Stimulated activated CD8-positive, alpha-beta memory T cell treated with anti-CD3 and anti-CD28 coated beads, Interleukin-15, amount 100 ng/mL, for 48 hours (primary cell): ENCODE measurements at places on chromosomes 11 and 22.

GRCh38 chr11:45500451-45500850, 165.0 kb downstream of the CHST1 start:
- no peak for DNase-seq

GRCh38 chr11:102447193-102447592, 5.4 kb downstream of the TMEM123 start:
- DNase-seq = no peak

GRCh38 chr11:117823946-117824420, 561 bp downstream of the FXYD2 start:
- no peak for DNase-seq

- no peak for DNase-seq
These were observed 63.0 kb downstream of the RPL27A start for GRCh38 chr11:8745431-8746253.

- no peak for DNase-seq
These were observed 110.2 kb downstream of the RASSF10 start for GRCh38 chr11:13119361-13119760.

DNA sequence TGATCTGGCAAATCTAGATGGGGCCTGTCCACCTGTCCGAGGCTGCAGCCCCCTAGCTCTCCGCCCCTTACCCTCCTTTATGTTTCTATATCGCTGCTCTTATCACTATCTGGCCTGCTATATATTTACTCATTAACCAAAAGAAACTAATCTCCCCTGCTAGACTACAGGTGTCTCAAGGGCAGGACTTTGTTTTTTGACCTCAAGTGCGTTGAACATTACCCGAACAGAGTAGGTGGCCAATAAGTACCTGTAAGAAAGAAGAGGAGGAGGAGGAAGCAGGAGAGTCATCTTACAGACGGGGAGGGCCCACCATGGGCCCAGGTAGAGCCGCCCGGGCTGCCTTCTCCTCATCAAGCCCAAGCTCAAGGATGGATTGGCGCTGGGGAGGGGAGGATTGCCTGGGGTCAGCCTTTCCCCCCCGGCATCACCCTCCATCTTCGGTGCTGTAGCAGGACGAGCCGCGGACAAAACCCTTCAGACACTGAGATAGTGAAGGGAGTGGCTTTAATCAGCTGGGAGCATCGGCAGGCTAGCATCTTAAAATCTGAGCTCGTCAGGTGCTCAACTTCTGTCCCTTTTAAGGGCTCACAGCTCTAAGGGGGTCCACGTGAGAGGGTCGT, 1.2 kb upstream of the P2RY6 start:
- no peak for DNase-seq

GRCh38 chr11:113603277-113604059, 102.6 kb downstream of the TMPRSS5 start:
- DNase-seq = no peak

GRCh38 chr11:66126064-66126463, 56.0 kb downstream of the PACS1 start:
- no peak for DNase-seq

DNA sequence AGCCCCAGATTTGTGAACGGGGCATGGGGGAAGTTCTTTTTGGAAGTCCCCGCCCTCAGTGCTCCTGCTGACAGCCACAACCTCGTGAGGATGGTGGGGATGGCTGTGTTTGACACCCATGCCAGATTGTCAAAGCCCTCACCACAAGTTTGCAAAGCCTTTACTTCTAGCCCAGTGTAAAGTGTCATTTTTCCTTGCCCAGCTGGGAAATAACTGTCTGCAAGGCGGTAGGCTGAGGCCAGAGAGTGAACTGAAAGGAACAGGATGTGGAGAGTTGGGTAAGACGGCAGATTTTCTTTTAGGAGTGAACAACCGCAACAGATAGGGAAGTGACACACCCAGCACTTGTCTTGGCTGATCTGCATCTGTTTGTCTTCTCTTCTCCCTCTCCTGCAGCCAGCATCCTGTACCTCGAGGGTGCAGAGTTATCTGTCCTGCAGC, 13.6 kb downstream of the IL17RA start:
- no peak for DNase-seq

DNA sequence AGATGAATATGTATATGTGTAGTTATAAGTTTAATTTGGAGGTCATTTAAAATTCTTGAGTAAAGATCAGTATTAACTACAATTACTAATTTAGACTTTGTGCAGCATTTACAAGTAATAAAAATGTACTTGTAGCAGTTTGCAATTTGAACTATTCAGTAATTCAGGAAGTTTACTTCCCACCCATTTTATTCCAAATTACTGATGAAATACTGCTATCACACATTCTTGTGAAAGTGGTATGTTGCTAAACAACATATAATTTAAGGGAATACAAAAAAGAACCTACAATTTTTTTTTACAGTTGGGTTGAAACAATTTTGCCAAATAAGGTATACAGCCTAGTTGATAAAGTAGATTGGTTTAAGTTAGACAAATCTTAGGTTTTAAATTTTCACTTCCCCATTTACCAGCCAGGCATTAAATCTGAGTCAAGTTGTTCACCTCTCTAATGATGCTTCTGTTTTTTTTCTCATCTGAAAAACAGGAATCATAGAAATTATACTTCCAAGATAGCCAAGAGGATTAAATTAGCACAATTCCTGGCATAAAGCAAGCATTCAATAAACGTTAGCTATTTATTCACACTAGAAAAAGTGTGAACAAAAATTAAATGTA, 45.3 kb downstream of the ZBTB44 start:
- DNase-seq = no peak

DNA sequence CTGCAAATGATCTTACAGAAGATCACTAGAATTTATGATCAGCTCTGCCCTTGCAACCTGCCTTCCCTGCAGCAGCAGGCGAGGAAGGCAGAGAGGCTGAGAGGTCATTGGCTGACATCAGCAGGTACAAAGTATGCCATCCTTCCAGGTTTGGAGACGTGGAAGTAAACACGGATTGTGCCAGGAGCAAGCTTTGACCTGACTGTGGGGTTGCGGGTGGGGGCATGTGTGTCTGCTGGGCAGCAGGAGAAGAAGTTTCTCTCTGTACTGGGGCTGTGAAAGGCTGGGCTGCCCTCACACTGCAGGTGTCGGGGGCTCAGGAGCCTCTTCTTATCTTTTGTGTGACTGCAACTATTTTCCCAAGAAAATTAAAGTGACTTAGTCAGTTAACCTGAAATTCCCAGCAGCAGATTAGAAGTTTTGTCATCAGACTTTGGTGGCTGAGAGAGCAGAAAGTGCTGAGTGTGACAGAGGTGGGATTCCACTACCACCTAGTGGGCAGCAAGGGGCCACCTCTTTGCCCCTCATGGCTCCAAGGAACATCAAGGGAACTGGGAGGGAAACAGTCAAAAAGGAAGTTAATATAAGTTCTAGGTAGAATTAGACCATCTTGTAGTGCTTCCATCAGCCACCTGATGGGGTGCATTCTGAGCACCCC, 565.9 kb downstream of the ETS1 start:
- no peak for DNase-seq

DNA sequence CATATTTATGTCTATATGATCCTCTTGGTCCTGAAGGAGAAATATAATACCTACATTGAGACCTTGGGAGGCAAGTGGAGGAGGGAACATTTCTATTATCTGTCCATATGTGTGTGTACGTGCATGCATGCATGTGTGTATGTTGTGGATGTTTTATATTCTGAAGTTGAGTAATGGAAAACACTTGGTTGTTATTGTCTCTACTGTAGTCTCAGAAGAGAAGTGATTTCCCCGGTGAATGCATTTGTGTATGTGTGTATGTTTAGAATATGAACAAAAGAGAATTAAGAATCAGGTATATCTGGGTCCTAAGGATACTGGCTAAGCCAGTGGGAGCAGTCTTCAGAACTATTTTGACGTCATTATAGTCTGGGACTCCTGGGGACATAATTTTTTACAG, at the start of gene OR52N1:
OR52N1 (minus strand) TSS at position 101 of the 400 bp plus-strand sequence. CDS start 2,449 bp downstream, outside the sequence.
- no peak for DNase-seq

DNA sequence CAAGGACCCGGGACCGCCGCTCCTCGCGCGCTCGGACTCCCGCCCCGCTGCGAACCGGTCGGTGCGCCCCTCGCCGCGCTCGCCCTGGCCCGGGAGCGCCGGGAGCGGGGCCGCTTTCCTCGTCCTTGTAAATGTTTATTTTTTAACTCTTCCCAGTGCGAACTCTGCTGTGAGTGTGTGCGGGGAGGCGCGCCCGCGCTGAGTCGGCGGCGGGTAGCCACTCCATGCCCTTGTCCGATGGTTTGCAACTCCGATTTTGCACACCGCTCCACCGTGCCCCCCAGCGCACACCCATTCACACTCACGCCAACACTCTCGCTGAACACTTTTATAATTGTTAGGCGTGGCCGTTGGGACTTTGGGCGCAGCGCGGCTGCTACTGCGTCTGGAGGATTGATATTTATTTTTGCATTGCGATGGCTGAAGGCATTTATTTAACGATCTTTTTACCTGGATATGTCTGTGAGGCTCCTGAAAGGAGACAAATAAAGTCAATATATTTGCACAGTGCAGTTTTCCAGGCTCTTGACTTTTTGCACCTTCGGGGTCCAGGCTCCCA, 1.0 kb downstream of the C11orf96 start:
- no peak for DNase-seq

DNA sequence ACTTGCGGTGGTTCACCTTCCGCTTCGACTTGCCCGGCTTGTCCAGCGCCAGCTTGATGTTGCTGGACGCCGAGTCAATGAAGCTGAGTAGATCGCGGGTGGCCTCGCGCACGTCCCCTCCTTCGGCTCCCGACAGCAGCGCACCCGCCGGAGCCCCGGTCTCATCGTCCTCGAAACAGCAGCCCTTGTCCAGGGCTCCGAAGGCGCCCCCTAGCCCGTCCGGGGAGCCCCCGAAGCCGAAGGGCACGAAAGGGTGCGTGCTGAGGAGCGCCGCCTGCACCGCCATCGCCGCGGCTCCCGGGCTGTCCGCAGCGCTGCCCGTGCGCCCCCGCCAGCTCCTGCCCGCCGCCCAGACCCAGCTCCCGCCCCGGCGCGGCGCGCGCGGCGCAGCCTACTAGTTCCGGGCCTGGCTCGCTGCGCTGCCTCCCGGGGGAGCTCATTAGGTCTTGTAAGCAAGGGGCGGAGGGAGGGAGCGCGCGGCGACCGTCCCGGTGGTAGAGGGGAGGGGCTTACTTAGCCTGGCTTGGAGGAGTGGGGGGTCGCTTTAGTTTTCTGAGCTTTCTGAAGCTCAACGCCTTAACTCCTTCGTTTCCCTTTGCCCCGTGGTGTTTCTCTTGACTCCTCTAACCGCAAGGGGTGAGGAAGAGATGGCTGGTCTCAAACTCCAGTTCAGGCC, at the start of gene FAM181B:
FAM181B (minus strand) TSS at position 421 of the 676 bp plus-strand sequence; CDS start at position 286, 135 bp downstream.
- no peak for DNase-seq

DNA sequence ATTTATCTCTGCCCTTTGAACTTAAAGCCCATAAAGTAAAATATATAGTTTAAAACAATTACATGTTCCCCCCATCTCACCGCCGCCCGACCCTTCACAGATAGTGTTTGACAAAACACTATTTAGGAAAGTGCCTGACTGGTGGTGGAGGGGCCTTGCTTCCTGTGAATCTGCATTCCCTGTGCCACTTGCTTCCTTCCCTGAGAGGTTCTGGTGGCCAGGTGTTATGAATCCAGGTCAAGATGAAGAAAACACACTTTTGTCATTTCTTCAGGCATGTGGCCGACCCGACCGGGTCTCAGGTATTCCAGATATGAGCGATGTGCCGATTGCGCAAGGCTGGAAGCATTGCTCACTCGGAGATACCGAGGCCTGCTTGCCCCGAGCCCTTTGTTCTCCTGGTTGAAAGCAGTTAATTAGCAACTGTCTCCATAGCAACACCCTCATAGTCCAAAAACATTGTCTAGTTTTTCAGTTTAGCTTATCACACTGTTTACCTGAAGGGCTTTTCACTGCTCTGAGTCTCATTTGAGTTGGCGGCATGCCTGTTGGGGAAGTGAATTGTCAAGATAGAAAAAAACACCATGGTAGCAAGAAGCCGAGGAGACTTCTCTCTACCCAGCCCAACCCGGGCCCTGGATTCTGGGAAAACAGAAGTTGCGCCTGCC, 128.3 kb downstream of the TEAD1 start:
- no peak for DNase-seq

GRCh38 chr11:134072844-134073243, 4.0 kb downstream of the JAM3 start:
- DNase-seq = no peak

- DNase-seq = no peak
These were observed 8.0 kb downstream of the NEAT1 start for GRCh38 chr11:65430406-65431217.

GRCh38 chr22:50337262-50338041, 5.7 kb upstream of the PPP6R2 start:
- DNase-seq = no peak

DNA sequence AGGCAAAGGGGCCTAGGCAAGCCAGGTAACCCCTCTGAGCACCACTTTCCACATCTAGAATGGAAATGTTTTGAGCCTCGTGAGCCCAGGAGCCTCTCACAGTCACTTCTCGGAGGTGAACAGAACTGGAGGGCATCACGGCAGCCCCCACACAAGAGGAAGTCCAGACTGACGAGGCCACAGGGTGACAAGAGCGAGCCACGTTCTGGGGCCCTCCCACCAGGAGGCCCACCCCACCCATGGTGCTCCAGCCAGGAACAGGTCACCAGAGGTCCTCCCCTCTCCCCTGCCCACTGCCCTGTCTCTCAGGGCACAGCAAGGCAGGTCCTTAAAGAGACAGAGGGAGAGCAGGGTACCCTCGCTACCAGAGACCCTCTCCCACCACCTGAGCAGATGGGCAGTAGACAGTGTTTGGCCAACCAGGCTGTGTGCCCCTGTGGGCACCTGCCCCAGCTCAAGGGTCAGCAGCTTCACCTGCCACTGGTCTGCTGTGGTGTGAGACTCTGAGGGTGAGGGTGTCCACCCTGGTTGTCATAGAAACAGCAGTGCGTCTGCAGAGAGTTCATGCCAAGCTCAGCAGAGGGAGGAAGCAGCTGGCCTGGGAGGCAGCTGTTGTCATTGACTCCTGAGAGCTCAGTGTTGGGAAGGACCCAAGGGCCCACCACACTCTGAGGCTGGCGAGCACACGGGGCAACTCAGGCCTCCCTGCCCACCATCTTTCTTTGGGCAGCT, 31.4 kb downstream of the RSPH14 start:
- DNase-seq = no peak

- no peak for DNase-seq
These were observed 2.3 kb downstream of the TMEM151A start for GRCh38 chr11:66293777-66294625.

DNA sequence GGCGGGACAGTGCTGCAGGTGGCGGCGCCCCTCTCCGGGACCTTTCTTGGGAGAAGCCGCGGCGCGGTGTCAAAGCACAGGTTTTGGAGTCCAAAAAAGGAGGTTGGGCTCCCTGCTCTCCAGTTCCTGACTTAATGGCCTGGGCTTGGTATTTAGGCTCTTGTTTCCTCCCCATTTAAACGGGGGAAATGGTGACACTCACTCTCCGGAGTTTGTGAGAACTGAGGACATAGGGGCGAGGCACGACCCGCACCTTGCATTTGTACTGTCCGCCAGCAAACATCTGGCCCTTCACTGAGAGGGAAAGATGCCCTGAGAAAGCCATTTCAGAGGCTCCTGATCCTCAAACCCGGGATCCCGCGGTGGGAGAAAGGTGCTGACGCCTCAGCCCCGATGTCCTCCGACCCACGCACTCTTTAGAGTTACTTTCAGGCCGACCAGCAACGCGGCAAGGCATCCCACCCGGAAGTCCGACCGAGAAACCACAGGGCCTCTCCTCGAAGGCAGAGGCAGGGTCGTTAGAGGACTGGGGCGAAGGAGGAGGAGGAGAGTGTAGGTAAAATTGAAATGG, 2.9 kb upstream of the WDR74 start:
- DNase-seq = no peak
